ENCODE measurements at places on chromosomes 12 and 14.

GRCh38 chr14:36070031-36070719 is 106.3 kb downstream of the PTCSC3 start:
- DNase-seq: peak; percentile 52

DNA sequence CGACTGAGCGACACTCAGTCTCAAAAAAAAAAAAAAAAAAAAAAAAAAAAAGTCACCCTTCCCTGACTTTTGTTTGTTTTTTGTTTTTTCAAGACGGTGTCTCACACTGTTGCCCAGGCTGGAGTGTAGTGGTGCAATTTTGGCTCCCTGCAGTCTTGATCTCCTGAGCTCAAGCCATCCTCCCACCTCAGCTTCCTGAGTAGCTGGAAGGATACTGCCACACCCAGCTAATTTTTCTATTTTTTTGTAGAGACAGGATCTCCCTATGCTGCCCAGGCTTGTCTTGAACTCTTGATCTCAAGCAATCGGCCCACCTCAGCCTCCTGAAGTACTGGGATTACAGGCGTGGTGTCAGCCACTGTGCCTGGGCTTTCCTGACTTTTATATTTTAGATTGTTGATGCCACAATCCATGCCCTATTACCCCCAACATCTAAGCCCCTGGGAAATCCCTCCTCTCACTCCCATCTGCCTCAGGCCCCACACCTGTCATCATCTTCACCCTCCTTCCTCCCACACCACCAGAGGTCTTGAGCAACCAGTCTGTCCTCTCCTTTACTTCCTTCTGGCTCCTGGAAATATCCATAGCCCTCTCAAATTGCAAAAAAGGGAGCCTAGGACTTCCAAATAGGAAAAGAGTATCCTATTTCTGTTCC is 7.8 kb downstream of the IKZF4 start:
- no peak for DNase-seq

DNA sequence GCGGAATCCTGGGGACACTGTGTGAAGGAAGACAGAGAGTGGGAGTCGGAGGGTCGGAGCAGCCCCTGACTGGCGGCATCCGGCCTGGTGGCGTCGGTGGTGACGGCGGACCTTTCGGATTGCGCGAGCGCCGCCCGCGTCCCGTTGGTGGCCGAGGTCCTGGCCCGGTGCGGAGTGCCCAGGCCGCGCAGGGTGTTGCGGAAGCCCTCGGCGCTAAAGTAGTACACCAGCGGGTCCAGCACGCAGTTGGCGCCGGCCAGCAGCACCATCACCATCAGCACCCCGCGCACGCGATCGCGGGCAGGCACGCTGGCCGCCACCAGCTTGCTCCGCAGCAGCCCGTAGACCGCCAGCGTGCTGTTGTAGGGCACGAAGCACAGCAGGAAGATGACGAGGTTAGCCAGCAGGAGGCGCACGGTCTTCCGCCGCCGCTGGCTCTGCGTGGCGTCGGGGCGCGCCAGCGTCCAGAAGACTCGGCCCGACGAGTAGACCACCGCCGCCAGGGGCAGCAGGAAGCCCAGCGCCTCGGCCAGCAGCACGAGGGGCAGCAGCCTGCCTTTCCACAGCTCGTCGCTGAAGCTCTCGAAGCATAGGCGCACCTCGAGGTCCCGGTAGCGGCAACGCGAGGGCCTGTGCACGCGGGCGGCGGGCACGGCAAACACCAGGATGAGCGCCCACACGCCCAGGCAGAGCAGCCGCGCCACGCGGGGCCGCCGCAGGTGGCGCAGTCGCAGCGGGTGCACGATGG is 13.1 kb upstream of the CHD4 start:
- DNase-seq: no peak

- DNase-seq: no peak
These were observed 615 bp downstream of the TARBP2 start for GRCh38 chr12:53501615-53502181.

DNA sequence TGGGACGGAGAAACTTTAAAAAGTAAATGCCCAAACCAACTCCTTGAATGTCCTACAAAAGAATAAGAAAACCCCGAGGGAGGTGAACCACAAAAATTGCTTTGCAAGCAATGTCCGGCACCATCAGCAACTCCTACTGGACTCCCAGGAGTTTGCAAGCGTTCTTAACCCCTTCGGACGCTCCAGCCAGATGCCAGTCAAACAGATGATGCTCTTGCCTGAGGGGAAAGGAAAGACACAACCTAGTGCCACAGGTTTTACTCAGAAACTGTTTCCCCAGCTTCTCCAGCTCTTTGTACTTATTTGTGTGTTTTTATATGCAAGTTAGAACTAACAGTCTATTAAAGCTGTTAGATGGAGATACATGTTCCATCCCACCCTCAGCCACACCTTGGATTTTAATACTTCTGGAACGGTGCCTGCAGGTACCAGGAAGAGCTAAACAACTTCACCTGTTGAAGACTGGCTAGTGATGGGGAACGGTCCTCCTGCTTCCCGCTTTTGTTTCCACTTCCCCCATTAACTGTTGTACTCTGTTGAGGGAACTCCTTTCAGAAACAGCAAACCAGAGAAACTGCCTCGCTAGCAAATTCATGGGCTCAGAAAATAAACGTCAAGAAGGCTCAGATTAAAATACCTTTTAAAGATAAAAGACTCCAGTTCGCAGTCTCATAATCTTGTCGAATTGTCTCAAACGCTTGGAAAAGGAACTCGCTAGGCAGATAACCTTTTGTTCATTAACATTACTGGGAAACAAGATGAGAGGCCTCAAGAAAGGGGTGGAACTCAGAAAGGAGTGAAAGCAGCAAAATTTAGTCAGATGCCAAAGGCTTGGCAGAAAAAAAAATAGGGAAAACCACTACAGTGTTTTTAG is 1.1 kb upstream of the FERMT2 start:
- no peak for DNase-seq

GRCh38 chr12:95701722-95702418 is 88.7 kb downstream of the NTN4 start:
- no peak for DNase-seq

- no peak for DNase-seq
These were observed 962.9 kb downstream of the VRK1 start for GRCh38 chr14:97760050-97760449.

DNA sequence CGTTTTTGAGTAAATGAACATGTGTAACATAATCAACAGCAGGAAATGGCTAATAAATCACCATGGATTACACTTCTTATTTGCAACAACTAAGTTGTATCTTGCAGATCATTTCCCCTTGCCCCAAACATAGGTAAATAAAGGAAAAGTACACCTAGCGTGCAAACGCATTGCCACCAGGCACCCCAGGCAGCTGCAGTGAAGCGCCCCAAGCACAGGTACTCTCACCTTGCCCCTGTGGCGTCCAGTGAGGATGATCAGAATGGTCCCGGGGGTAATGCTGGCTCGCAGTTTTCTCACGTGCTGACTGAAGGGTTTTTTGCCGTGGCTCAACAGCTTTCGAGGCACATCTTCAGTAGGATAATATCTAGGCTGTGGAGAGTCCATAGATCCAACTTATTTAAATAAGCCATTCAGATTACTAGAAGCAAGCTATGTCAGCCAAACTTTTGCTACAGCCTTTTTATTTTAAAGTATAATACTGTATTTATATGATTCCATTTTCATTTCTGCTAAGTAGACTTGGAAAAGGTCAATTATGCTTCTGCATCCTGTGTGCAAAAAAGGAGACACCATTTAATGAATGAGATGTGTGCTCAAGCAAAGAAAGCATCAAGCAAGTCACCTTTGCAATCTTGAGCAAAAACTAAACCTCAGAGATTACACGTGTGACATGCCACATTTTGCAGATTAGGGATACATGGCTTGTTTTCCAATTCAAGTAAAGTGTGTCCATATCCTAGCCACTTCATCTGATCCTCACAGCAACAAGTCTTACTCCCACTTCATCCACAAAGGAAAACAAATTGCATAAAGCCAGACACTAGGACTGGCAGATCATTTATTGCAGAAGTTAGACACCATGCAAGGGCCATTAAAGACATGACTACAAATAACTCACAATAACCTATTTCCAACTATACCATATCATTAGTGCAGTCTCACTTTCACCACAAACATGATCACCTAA is 2.6 kb downstream of the RPL6 start:
- no peak for DNase-seq

- no peak for DNase-seq
These were observed 71.1 kb downstream of the PTPRR start for GRCh38 chr12:70849265-70849960.

GRCh38 chr14:61471297-61472005 is 150.1 kb downstream of the PRKCH start:
- DNase-seq: no peak

DNA sequence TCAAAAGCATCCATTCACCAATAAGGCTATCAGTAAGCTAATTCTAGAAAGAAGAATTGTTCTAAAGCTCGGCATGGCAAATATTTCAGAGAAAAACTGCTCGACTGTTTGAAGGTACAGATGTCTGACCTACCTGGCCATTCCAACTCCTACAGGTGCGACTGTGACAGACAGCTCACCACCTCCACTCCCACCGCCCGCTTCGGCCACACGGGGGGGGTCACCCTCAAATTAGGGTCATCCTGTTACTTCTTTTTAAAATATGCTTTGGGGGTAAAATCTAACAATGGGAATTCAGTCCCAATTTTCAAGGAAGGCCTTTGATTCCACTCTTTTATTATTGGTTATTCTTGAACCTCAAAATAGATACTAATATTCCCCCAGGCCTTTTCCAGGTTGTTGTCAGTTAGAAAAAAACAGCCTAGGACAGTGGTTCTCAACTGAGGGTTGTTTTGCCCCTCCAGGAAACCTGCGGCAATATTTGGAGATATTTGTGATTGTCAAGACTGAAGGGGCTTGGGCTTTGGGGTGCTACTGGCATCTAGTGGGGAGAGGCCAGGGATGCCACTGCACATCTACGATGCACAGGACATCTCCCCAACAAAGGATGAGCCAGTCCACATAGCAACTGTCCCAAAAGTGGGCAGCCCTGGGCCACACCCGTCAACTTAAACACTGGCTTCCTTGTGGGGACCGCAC is 81.2 kb downstream of the BCL11B start:
- no peak for DNase-seq

DNA sequence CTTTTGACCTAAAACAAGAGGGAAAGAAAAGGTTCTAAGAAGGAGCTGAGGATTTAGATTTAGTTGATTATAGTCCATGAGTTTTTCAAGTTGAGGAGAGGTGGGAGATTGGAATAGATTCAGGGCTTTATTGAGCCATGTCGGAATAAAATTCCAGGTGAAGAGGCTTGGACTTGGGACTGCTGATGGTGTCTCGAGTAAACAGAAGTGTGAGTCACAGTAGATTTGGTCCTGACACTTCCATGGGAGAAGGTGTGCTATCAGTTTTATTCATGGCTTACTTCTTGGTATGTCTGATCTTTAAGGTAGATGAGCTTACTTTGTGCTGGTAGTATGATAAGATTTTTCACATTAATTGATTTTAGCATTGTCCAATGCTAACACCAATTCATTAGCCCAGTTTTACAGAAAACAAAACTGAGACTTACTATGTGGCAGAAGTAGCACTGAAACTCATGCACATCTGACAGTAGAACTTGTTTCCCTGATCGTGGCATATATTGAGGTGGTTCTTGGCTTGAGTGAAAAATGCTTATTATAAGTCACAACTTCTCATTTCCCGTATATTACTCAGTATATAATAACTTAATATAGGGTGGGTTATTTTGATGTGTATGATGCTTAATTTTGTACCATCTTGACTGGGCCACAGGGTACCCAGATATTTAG is 172.4 kb upstream of the IGF1 start:
- DNase-seq: no peak

DNA sequence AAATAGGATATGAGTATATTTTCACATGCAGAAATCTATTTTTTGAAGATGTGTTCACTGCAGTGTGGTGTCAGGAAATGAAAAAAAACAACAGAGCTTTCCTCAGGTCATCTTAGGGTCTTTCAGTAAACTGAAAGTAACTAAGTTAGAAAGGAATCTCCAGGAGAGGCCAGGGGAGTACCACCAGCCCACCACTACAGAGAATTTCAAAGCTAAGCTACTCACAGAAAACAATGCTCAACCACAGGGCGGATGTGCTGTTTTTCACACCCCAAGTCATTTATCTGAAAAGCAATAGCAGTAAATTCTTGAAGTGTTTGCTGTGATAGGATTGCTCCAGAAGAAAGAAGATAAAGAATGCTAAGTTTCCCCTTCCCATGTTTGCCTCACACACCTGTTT is 79.0 kb downstream of the IFNG start:
- no peak for DNase-seq

GRCh38 chr12:86134561-86134960 is 121.6 kb downstream of the MGAT4C start:
- no peak for DNase-seq

DNA sequence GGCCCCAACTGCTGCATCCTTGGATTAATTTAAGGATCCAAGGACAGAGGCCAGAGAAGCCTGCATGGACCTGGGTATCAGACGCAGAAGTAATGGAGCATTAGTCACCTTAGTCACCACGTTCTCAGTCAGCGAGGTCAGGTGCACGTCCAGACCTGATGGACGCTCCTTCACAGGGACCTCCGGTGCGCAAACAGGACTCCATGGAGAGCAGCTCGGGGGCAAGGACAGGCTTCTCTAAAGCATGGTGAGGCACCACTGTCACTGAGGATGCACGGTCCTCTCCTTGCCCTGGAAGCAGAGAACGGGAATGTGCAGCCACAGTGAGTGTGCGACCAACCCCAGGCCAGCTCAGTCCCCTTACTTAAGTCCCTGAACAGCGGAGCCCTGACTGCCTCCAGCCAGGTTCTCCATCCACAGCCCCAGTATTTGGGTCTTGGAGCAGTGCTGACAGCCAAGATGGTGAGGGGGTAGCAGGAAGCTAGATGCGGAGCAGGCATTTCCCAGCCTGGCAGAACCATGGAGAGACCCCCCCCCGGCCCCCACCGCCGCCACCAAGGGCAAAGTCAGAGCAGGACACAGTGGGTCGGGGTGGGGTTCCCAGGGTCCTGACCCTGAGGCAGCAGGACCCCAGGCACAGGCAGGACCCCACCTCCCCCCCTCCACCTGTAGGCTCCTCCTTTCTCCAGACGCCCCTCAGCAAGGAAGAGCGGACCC is 253.4 kb upstream of the SFSWAP start:
- no peak for DNase-seq

GRCh38 chr12:56141946-56142784 is 10.2 kb upstream of the MYL6B start:
- DNase-seq: no peak

DNA sequence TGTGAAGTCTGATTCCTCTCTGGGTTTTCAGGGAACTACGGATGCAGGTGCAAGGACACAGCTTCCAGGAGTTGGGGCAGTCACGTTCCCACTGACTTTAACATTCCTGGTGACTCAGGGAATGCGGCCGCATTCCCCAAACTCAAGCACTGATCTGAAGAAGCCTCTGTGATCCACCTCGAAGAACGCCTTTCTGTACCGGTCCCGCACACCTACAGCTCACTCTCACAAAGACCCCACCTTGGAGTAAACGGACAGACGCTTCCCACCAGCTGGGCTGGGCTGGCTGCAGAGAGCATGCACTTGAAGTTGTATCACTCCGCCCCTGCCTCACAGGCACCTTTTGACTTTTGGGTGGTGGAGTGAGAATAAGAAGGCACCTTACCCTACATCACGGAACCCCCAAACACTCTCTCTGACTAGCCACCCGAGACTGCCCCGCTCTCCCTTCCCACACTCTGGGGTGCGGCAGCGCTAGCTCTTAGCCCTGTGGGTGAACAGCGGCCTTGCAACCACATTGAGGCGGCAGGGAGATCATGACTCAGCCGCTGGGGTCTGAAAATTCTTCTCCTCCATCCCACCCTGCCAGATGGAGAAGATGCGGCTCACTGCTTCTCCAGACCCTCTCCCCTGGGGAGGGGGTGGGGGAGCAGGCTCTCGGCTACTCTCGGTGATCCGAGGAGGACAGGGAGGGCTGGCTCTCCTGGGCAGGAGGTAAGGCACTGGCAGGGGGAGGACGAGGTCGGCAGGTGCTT is 23.7 kb upstream of the HDAC7 start:
- no peak for DNase-seq

GRCh38 chr12:111664499-111664898 is 21.3 kb downstream of the BRAP start:
- DNase-seq: no peak
